ENCODE measurements at places on chromosomes 3 and 15. TPM values are rescaled to one million over a fixed set of nuclear protein-coding genes. Genes with fewer than 3 reads are reported as not detected.

The FBXW12 gene
- 1.2 TPM for polyA plus RNA-seq

The HHATL gene
- polyA plus RNA-seq, result 0.48 TPM

The GPR171 gene
- polyA plus RNA-seq, result not detected

The CLCN2 gene
- polyA plus RNA-seq, result 17.7 TPM

The CCPG1 gene
- 48.5 TPM for polyA plus RNA-seq

The ATP13A4 gene
- polyA plus RNA-seq, result 1.1 TPM

The PIF1 gene
- 16.3 TPM for polyA plus RNA-seq

The AGBL1 gene
- polyA plus RNA-seq, result 0.16 TPM

The SHC4 gene
- polyA plus RNA-seq, result 2.4 TPM

DNA sequence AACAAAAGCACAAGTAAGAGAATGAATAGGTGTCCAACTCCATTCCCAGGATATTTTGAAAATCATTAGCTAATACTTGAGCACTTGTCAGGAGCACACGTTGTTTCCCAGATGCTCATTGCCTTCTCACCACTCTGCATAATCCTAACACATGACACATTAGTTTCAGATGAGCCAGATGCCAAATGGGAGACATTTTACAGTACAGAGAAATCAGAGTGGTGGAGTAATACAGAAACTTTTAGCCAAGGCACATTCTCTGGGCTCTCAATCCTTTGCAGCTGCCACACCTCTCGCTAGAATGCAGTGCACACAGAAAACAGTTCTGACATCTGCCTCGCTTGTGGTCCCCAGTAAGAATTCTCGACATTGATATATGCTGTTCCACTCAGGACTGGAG is 76.6 kb downstream of the P3H2 start:
- DNase-seq, result no peak

GRCh38 chr3:158769952-158770740 is 31.7 kb upstream of the MFSD1 start:
- no peak for DNase-seq

GRCh38 chr3:133138017-133138416 is 99.8 kb downstream of the TMEM108 start:
- DNase-seq, result no peak

- no peak for DNase-seq
Measured at GRCh38 chr3:58679446-58679845, 12.9 kb upstream of the FAM3D start.

- DNase-seq, result no peak
Measured at GRCh38 chr3:115523458-115523857, 99.9 kb upstream of the GAP43 start.

DNA sequence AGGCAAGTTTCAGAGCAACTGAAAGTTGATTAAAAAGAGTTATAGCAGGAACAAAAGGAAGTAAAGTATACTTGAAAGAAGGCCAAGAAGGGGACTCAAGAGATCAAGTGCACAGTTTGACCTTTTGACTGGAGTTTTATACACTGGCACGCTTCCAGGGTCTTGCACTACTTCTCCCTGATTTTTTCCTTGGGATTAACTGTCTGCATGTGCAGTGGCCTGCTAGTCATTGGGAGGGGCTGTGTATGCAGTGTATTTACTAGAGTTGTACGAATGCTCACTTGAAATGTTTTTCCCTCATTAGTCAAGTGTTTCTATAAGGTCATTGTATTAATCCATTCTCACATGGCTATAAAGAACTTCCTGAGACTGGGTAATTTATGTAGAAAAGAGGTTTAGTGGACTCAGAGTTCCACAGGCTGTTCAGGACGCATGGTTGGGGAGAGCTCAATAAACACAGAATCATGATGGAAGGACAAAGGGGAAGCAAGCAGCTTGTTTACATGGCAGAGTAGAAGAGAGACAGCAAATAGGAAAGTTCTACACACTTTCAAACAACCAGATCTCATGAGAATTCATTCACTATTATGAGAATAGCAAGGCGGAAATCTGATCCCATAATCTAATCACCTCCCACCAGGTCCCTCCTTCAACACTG is 571.8 kb downstream of the ZPLD1 start:
- peak; percentile 22 for DNase-seq

- no peak for DNase-seq
Measured at GRCh38 chr3:167030082-167030725, 349.9 kb downstream of the ZBBX start.

DNA sequence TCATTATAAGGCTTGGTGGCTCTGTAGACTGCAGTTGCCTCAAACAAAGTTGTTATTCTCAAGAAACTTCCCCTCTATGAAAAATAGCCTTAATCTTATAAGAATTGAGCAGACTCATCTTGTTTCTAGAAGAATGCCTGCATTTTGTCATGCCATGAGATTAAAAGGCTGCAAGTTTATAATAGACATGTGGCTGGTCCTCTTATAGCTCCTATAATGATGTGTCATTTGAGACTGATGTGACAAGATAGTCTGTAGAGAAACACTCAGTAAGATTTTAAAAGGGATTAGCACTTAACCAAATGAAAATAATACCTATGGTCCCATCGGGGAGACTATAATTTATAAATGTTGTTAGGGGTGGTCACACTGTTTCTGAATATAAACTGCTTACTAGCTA is 312.5 kb downstream of the OXSM start:
- DNase-seq, result no peak

DNA sequence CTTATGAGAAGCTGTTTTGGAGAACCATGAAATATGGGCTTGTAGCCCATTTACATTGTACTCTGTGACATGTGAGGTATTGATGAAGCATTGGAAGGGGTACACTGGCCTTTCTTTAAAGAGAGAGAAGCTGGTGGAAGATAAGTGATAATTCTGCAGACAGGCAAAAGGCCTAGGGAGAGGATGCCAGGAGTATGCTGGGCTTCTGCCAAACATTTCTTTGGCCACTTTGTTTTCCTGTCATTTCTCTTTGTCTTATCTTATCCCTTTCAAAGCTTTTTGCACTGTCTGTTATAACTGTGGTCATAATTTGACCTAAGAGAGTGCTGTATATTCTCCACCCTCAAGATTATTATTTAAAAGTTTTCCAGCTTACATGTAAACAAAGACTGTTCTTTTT is 109.6 kb upstream of the SEMA6D start:
- DNase-seq, result no peak

DNA sequence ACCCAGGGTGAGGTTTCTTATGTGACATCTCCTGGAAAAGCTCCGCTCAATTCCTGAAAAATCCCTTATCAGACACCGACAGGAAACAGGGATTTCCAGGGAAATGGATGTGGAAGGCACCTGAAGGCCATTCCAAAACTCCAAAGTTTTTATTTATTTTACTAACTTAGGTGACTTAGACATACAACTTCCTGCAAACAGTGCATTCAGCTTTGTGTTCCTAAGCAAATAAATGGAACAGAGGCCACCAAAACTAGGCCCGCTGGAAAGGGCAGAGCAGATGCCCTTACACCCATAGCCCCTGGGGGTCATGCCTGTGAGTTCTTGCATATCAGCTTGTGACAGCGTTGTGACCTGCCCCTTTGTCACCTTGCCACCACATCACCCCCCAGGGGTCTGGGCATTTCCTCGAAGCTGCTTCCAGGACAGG is 239.4 kb downstream of the XXYLT1 start:
- DNase-seq, result no peak

GRCh38 chr3:34016925-34017587 is 218.6 kb downstream of the PDCD6IP start:
- DNase-seq, result no peak

DNA sequence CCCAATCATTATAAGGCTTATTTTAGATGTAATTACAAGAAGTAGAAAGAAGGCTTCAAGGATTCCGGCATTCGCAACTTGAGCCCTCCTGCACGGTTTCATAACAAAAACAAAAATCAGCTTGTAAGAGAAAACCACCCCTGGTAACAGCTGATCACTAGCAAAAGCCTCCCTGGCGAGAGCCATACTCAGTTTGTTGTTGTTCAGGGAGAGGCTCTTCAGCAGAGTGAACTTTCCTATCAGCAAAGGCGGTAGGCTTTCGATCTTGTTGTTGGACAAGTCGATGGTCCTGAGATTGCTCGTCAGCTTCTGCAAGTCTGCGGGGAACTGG is 710 bp downstream of the LRRC57 start:
- DNase-seq, result no peak

- no peak for DNase-seq
Measured at GRCh38 chr3:24198728-24199127, 253.6 kb downstream of the NR1D2 start.

- no peak for DNase-seq
Measured at GRCh38 chr3:43978708-43979107, 263.0 kb upstream of the TOPAZ1 start.

Data from renal pelvis (tissue), 12 donors.